ENCODE measurements at places on chromosomes 7 and 10. TPM values are rescaled to one million over a fixed set of nuclear protein-coding genes. Genes with fewer than 3 reads are reported as not detected.

WEE2 gene
- not detected for total RNA-seq

WBP1L gene
- 16.6 TPM for total RNA-seq

TAS2R41 gene
- not detected for total RNA-seq

FRAT1 gene
- 13.2 TPM for total RNA-seq

- no peak for DNase-seq
Observed at GRCh38 chr10:4234661-4235060, 449.7 kb upstream of the KLF6 start.

- DNase-seq, result no peak
Observed at GRCh38 chr10:33804584-33804983, 470.1 kb upstream of the NRP1 start.

DNA sequence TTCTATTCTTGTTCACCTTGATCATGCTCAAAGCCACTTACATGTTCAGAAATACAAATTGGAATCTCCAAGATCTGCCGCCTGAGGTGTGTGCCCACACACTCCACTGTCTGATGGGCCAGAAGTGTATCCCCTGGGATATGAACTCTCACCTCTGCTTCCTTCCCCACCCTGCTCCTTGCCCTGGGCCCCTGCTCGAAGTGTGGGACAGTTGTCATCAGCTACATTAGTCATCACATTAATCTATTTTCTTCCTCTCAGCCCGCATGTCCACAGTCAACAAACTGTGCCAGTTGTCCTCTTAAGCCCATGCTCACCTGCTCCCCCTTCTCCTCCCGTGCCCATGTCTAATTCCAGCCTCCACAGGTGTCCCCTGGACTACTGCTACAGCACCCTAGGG, 154.7 kb downstream of the PTPN20 start:
- DNase-seq, result no peak

GRCh38 chr7:5394264-5395105, 29.1 kb downstream of the TNRC18 start:
- DNase-seq, result no peak

Data from G401 (cell line).